ENCODE measurements at places on chromosomes 6 and 20. TPM values are rescaled to one million over a fixed set of nuclear protein-coding genes. Genes with fewer than 3 reads are reported as not detected.

GRCh38 chr6:93447874-93448273, 28.5 kb upstream of the EPHA7 start:
- no peak for DNase-seq

The C6orf163 gene
- total RNA-seq: 0.58 TPM

The FERMT1 gene
- total RNA-seq: 26.1 TPM

The OR10C1 gene
- total RNA-seq: not detected

- DNase-seq: no peak
These were observed 593.0 kb upstream of the CITED2 start for GRCh38 chr6:139967497-139967896.

The SMLR1 gene
- not detected for total RNA-seq

DNA sequence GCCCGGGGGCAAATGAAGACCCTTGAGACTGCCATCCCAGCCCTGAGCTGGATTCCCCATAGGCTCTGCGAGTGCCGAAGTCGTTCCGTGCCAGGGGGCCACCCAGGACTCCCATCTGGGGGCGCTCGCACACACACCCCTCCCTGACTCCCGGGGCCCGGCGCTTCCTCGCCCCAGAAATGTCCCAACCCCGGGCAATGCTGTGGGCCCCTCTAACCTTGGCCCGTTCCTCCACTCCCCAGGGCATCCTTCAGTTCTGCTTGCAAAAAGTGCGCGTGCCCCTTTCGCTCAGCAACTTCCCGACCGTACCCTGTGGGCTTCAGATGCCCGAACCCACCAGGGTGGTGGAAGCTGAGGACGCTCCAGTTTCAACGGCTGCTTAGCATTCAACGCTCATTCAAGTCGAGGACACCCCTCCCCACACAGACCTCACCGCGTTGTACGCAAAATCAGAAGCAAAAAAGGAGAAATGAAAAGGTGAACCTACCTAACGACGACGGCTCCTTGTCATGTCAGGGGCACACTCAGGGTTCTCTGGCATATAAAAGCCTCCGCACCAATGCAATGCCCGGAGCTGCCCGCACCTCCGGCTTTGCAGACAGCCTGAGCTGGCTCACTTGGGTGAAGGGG, 25.3 kb downstream of the RIPOR2 start:
- no peak for DNase-seq

- no peak for DNase-seq
These were observed 5.5 kb downstream of the DNAJC5 start for GRCh38 chr20:63900413-63900812.

The ULBP3 gene
- 8.2 TPM for total RNA-seq

The TSBP1 gene
- total RNA-seq: not detected

The SLC22A23 gene
- total RNA-seq: 0.87 TPM

GRCh38 chr6:3337521-3338350, 79.0 kb downstream of the PSMG4 start:
- no peak for DNase-seq

GRCh38 chr6:90547991-90548390, 38.9 kb downstream of the MAP3K7 start:
- no peak for DNase-seq

The SLC35D3 gene
- total RNA-seq: not detected

- DNase-seq: no peak
These were observed 49.1 kb upstream of the TPD52L1 start for GRCh38 chr6:125104425-125104824.

The RRP36 gene
- 163 TPM for total RNA-seq

The ZHX3 gene
- 36.1 TPM for total RNA-seq

The RNF182 gene
- 19.1 TPM for total RNA-seq

DNA sequence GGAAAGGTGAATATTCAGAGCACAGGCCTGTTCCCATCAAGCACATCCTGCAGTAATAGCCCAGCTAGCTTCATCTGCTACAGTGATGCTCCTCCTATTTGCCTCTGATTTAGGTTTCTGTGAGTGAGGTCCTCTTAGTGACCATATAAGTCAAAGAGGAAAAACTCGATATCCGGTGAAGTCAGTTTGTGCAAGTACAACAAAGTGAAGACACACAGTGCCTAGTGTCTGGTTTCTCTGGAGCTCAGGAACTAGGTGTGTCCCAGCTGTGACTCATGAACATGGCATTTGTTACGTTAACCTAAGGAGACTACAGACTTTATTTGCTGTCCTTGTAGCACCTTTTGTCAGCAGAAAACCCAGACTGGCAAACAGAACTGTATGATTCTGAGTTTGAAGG, 33.9 kb downstream of the EDN1 start:
- peak; percentile 95 for DNase-seq

DNA sequence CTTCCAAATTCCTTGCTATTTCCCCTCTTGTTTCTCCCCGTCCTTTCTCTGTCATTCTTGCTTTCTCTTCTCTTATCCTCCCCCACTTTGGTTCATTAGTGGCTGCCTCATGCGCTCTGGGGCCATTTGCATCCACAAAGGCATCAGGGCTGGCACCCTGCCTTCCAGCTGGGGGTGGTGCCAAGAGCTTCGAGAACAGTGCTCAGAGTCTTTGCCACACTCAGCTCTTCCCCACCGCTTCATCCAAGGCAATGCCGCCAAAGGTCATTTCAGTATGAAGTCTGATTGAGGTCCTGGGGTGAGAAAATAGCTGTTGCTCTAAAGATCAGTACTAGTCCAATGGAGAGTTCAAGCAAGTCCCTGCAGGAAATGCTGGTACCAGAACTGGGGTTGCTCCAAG, 22.7 kb downstream of the OLIG3 start:
- DNase-seq: no peak

The SUMO4 gene
- total RNA-seq: not detected

- no peak for DNase-seq
These were observed 127.0 kb downstream of the PACRG start for GRCh38 chr6:162854734-162855191.

- DNase-seq: no peak
These were observed 369.0 kb downstream of the THBS2 start for GRCh38 chr6:168884646-168885086.

DNA sequence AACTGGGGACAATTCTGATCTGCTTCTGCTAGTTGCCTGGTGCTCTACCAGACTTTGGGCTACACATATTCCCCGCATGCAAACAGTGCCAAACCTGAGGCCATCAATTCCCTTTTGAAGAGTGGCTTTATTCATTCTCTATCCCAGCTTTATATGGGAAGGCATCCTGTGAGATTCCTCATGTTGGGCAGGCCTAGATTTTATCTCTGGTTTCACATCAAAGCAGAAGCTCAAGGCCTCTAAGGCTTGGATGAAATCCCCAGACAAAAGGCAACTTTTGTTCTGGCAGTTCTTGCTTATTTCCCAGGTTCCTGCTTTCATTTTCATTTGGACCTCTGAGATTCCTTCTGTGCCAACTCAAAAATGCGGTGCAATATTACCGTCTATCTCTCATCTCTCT, 648.8 kb downstream of the QKI start:
- no peak for DNase-seq

DNA sequence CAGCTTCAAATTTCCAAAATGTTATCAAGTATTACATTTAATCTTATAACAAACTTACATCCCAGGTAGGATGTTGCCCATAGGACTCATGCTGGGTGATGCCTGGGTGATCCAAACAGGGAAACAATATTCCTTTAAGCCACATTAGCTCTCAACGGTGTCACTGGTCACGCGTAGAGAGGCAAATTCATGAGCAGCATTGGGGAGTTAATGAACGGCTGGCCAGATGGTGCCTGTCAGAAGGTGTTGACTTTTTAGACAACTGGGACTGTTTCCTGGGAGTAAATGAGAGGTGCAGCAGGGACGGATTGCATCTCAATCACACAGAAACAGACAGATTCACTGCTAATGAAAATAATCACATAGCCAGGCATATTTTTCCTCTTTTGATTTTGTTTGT, 83.3 kb upstream of the ID4 start:
- DNase-seq: no peak

- no peak for DNase-seq
These were observed 43.5 kb downstream of the HFE start for GRCh38 chr6:26130581-26131249.

The COL11A2 gene
- total RNA-seq: 0.07 TPM

DNA sequence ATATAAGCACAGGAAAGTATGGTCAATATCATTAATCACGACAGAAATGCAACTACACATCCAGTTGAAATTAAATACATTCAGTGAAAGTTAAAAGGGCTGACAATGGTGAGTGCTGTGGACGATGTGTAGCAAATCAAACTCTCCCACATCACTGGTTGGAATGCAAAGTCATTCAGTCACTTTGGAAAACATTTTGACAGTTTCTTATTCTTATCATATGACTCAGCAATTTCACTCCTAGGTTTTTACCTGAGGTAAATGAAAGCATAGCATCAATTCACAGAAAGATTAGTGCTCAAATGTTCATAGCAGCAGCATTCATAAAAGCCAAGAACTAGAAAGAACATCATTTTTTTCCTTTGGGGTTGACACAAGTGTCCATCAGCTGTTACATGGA, 28.6 kb upstream of the SAMD5 start:
- DNase-seq: no peak

The EPB41L1 gene
- 17.4 TPM for total RNA-seq

GRCh38 chr6:20680697-20681165, 146.5 kb downstream of the CDKAL1 start:
- DNase-seq: no peak

GRCh38 chr6:124487623-124488431, 474.4 kb upstream of the RNF217 start:
- DNase-seq: peak; percentile 46

The POU5F1 gene
- total RNA-seq: 5.1 TPM

- no peak for DNase-seq
These were observed 8.4 kb downstream of the PAX1 start for GRCh38 chr20:21713901-21714296.

The C20orf144 gene
- not detected for total RNA-seq

DNA sequence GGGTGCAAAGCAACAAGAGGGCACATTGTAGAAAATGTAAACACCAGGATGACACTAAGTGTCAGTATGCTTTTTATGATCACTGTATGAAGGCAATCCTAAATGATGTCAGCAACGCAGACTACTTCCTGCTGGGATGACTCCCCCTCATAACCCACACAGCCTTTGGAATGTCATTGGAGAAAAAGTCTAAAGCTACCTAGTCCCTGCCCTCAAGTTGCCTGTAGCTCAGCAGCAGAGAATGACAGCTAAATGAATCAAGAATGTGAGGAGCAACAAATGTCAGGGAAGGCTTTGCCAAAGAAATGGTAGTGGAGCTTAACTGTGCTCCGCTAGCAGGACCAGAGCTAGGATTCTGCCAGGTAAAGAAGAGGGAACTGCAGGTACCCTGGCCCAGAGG, 555.6 kb downstream of the CD83 start:
- no peak for DNase-seq

DNA sequence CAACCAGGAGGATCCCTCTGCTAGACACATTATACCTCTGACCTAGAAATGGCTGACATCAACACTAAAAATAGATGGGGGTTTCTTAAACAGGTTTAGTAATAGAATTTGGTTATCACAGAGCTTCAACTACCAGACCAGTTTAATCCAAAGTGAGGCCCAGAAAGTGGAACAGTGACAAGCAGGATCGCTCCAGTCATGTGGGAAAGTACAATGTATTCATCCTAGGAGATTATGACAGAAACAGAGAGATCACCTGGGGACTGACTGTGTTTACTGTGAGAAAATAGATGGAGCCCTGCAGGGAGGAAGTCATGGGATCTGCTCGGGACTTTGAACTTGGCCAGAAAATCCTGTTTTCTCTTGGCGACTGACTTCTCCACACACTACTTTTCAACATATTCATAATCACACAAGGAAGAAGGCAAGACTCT, 238.7 kb upstream of the SOX4 start:
- peak; percentile 41 for DNase-seq

DNA sequence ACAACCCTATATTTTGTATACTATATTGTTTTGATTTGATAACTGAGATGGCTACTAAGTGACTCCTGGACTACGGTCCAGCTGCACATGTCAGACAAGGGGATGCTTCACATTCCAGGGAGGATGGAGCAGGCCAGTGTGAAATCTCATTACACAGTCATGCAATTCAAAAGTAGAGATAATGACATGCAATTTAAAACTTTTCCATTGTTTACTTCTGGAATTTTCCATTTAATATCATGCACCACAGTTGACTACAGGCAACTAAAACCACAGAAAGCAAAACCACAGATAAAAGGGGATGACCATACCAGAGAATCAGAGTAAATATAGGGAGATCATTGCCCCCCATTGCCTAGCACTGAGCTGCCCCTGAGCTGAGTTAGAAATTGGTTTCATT, 366.4 kb downstream of the BTBD9 start:
- DNase-seq: no peak

DNA sequence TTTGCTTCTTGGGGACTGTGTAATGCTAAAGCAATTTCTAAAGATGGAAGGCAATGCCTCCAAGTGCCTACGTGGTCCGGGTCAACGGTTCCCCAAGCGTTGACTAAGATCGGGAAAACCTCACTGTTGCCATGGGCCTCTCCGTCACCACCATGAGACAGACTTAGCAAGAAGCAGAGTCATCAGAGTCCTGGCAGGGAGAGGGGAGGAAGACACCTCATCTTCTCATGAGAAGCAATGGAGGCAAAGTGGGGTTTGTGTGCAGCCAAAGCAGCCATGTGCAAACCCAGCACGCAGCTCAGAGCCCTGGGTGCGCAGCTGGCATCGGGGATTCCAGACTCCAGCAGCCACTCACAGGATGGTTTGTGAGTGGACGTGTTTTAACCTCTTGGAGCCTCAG, 111.4 kb downstream of the SYNDIG1 start:
- DNase-seq: no peak

DNA sequence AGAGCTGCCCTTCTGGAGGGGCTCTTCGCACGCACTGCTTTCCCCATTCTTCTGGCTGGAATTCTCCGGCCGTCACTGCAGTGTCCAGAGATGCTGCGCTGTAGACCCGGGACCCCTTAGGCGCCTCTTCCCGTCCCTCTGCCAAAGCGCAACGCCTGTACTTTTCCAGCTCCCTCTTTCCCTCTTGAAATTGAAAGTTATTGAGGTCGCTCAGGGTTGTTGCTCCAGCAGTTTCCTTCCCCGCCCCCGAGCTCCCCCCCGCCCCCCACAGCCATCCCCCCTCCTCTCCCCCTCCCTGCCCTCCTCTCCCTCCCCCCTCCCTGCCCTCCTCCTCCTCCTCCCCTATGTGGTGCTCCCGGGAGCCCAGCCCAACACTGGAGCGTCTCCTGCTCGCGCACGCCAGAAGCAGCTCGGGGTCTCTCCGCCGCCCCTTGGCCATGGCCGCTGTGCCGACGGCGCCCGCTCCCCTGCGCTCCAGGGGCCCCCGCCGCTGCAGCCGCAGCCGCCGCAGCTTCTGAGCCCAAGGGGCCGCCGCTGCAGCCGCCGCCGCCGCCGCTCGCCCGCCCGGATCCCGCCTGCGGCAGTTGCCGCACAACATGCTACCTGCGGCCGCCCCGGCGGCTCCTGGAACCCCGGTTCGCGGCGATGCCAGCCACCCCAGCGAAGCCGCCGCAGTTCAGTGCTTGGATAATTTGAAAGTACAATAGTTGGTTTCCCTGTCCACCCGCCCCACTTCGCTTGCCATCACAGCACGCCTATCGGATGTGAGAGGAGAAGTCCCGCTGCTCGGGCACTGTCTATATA, at the start of gene RSPO3:
RSPO3 (plus strand) TSS at position 374 of the 804 bp plus-strand sequence. CDS start 522 bp downstream, outside the sequence.
- no peak for DNase-seq

The HLA-DQB2 gene
- not detected for total RNA-seq

GRCh38 chr6:154537511-154538325, 27.2 kb upstream of the CNKSR3 start:
- no peak for DNase-seq

Data from epithelial cell of proximal tubule (primary cell).